ENCODE measurements at places on chromosomes 2 and 18.

GRCh38 chr18:75293591-75293990 is 83.0 kb downstream of the TSHZ1 start:
- peak; percentile 79 for DNase-seq

- peak; percentile 22 for DNase-seq
These were observed 1.3 kb downstream of the INPP4A start for GRCh38 chr2:98445683-98446581.

GRCh38 chr18:30811580-30811979 is 231.0 kb downstream of the DSC3 start:
- DNase-seq: no peak

DNA sequence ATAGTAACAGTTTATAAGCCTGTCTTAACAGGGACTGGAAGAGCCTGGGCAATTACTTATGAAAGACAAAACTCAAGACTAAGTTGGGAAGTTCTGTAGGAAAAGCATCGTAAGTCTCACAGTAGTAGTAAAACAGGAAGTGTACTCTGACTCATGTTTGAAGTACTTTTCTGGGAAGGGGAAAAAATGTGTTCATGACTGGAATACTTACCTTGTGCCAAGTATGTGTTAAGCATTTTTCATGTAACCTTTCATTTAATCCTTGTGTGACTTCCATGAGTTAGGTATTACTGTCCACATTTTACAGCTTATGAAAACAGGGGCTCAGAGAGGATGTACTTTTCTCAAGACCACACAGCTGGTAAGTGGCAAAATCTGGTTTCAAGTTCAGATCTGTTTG is 13.7 kb upstream of the SKOR2 start:
- DNase-seq: peak; percentile 52

DNA sequence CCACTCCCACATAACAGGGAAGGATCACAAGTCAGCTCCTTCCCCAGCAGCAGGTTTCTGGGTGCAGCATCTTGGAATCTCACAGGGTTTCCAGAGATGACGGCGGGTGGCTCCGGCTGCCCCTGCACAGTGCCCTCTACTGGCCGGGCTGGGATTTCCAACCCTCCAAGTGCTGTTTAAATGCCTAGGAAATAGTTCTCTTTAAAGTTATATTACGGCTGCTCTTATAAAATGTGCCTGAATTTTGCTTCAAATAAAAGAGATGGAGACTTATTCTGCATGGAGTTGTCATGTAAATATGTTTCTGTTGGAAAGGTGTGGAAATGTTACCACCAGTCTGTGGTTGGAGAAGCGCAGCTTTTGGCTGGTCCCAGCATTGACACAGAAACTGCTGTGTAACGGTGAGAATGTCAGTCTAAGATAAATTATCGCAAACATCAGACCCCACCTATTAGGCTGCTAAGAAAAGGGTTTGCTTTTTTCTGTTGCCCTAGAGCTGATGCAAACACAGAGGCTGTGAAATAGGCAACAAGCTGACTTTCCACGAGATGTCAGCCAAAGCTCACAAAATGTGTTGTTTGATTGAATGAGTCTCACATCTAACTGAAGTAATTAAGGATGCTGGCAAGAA is 3.3 kb upstream of the HJURP start:
- peak; percentile 50 for DNase-seq

DNA sequence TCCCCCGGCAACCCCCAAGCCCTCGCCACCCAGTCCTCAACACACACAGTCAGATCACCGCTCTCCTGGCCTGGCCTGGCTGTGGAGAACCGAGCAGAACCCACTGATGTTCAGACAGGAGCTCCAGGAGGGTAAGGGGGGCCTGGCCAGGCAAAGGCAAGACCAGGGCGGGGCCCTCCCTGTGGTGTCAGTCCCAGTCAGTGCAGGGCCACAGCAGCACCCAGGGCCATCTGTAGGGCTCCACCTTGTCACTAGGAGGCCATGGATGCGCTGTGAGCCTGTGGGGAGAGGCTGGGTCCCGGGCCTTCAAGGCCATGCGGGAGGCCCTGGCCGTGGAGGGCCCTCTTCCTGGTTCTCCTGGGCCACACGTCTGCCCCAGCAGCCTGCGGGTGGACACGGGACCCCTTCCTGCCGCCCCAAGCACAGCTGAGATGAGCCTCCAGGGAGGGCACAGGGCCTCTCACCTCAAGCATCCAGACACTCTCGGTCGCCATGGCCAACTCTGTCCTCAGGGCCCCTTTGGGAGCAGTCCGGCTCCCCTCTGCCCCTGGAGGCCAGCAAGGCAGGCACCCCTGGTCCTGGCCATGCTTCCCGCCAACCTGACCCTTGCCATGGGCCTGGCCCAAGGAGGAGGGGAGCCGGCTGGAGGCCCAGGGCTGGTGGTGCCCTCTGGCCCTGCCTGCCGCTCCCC is 2.0 kb downstream of the ANO7 start:
- DNase-seq: no peak

- DNase-seq: no peak
These were observed 383.1 kb downstream of the GALR1 start for GRCh38 chr18:77632758-77633157.

All from trophoblast cell (in vitro differentiated cells and primary cell).